ENCODE measurements at places on chromosomes 3 and 15. TPM values are rescaled to one million over a fixed set of nuclear protein-coding genes. Genes with fewer than 3 reads are reported as not detected.

Gene CDHR4
- total RNA-seq, result not detected

Gene ITIH1
- not detected for total RNA-seq

Gene DPPA2
- total RNA-seq, result not detected

Gene FOXB1
- not detected for total RNA-seq

Gene ZNF774
- 5.3 TPM for total RNA-seq

Gene ISL2
- total RNA-seq, result 0.13 TPM

Gene CD96
- not detected for total RNA-seq

Gene GPR62
- total RNA-seq, result not detected

Gene EEFSEC
- total RNA-seq, result 6.8 TPM

Gene CCDC80
- total RNA-seq, result 9.2 TPM

Gene GOLGA6B
- not detected for total RNA-seq

Gene CPLX3
- not detected for total RNA-seq

Gene PIGZ
- 3.7 TPM for total RNA-seq

Gene OCA2
- not detected for total RNA-seq

Gene RRP9
- total RNA-seq, result 21.1 TPM

Gene HTD2
- total RNA-seq, result 8.1 TPM

Gene SUCLG2
- 58.9 TPM for total RNA-seq

Gene IL16
- 0.93 TPM for total RNA-seq

Gene RPP14
- total RNA-seq, result 23.1 TPM

Gene GOLGA6L9
- total RNA-seq, result 2.8 TPM

Gene NSMCE3
- 7.7 TPM for total RNA-seq

Gene MRAS
- total RNA-seq, result 17.6 TPM

Gene SEMA5B
- total RNA-seq, result not detected

Gene SLC7A14
- 2.4 TPM for total RNA-seq

Gene CX3CR1
- not detected for total RNA-seq

Gene LRRC2
- total RNA-seq, result 0.14 TPM

Gene TRPM1
- 0.27 TPM for total RNA-seq

Gene HHATL
- total RNA-seq, result not detected

Gene NPAP1
- not detected for total RNA-seq

Gene GHSR
- total RNA-seq, result not detected

Gene DUOXA1
- not detected for total RNA-seq

Gene SLC9C1
- 0.57 TPM for total RNA-seq

Gene IL5RA
- total RNA-seq, result not detected

Gene SH2D7
- total RNA-seq, result not detected

All from thoracic aorta endothelial cell (primary cell).